ENCODE measurements at places on chromosomes 4 and X.

GRCh38 chr4:123315617-123316016 lies 81.0 kb upstream of the SPRY1 start:
- DNase-seq: no peak

- no peak for DNase-seq
Measured at GRCh38 chrX:45935408-45935807, 609.8 kb downstream of the ZNF674 start.

- DNase-seq: no peak
Measured at GRCh38 chr4:67465032-67465762, 80.1 kb downstream of the CENPC start.

- DNase-seq: no peak
Measured at GRCh38 chrX:50615570-50616158, 145.0 kb upstream of the DGKK start.

GRCh38 chr4:188206783-188207182 lies 67.5 kb downstream of the TRIML1 start:
- DNase-seq: no peak

- DNase-seq: no peak
Measured at GRCh38 chr4:85591406-85592098, 116.6 kb downstream of the ARHGAP24 start.

GRCh38 chrX:134013092-134013497 lies 27.7 kb upstream of the GPC3 start:
- DNase-seq: no peak

- no peak for DNase-seq
Measured at GRCh38 chr4:123972031-123972430, 575.4 kb downstream of the SPRY1 start.

DNA sequence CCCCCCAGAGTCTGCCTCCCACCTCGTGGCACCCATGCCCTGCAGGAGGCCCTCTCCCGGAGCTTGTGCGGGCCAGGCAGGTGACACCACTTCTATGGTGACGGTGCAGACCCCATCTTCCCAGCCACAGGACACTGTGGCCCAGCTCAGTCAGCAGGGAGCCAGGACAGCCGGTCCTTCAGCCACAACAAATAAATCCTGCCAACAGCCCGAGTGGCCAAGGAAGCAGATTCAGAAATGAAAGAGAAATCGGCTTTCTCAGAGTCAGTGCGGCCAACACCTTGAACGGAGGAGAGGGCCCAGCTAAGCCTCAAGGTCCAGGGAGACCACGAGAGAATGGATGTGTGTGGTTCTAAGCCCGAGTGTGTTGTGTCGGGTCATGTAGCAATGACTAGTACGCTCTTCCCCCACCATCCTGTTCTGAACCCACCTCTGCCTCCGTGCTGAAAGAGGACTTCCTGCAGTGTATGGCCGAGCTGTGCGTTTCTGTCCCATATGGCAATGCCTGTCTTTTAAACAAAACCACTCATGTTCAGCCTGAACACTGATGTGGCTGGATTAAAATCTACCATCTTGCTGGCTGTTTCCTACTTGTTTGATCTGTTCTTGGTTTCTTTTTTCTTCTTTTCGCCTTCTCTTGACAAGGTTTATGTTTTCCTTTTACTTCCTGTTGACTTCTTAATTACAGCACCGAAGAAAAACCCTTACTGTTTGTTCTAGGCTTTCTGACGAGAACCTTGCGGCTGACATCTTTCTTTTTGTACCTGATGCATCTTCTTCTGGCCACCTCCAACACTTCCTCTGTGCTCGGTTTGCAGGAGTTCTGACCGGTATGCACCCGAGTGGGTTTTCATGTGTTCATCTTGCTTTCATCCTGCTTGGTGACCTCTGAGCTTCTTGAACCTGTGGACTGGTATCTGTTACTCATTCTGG lies 53.1 kb downstream of the GAK start:
- no peak for DNase-seq

- DNase-seq: no peak
Measured at GRCh38 chr4:183164963-183165362, 65.9 kb downstream of the WWC2 start.

DNA sequence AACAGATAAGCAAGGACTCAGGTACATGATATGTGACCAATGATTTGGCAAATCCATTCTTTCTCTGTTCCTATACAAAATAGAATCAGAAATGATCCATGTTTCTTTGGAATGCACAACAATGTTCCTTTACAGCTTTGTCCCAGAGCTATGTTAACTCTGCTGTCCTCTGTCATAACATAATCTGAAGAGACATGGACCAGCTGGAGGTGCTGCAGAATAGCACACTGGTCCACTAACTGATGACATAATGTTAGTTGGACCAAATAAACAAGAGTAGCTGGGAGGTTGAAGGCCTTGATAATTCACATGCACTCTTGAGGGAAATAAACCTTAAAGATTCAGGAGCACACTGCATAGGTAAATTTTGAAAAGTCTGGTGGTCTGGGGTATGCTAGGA lies 23.0 kb upstream of the DHX15 start:
- no peak for DNase-seq

- no peak for DNase-seq
Measured at GRCh38 chrX:45758738-45759397, 558.2 kb upstream of the DIPK2B start.

DNA sequence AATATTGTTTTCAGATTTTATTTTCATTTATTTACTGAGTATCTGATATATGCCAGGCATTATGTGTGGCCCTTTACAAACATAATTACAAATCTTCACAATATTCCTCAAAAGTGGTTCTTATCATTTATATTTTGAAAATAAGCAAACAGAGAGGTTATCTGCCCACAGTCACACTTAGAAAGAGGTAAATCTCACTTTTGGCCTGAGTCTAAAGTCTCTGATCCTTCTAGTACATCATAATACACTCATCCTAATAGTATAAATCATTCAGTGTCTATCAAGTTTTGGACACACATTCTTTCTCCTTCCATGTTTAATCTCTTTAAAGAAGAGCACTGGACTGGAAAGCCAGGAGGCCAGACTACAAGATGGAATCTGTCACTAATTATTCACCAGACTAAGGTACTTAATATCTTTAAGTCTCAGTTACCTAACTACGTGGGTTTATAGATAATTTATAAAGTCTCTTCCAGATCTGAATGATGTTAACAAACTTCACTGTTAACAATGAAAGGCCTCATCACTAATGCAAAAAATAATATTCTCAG lies 281.3 kb downstream of the PPP3CA start:
- no peak for DNase-seq

DNA sequence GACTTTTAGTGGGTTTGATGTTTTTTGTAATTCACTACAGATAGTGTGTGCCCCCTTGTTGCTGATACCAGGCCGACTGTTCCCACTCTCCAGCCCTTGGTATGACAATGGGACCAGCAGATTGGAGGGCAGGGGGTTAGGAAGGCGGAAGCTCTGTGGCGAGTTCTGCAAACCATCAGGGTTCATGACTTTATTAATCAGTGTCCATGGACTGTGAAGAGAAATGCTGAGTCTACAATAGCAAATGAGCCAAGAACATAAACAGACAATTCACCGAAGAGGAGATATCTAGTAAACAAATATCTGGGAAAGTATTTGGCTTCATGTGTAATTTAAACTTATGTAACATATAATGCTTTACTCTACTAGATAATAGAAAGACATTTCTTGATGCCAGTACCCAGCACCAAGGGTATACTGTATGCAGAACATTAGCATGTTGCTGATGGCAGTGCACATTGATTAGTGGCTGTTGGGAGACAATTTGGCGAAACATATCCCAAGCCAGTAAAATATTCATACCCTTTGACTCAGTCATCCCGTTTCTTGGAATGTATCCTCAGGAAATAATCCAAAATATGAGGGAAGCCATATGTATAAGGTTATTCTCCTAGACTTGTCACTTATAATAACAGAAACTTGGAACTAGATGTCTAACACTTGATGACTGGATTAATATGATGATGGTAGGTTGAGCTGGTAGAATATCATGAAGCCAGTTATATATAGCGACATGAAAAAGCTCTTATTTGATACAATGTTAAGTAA lies 169.4 kb downstream of the PTTG2 start:
- DNase-seq: no peak

DNA sequence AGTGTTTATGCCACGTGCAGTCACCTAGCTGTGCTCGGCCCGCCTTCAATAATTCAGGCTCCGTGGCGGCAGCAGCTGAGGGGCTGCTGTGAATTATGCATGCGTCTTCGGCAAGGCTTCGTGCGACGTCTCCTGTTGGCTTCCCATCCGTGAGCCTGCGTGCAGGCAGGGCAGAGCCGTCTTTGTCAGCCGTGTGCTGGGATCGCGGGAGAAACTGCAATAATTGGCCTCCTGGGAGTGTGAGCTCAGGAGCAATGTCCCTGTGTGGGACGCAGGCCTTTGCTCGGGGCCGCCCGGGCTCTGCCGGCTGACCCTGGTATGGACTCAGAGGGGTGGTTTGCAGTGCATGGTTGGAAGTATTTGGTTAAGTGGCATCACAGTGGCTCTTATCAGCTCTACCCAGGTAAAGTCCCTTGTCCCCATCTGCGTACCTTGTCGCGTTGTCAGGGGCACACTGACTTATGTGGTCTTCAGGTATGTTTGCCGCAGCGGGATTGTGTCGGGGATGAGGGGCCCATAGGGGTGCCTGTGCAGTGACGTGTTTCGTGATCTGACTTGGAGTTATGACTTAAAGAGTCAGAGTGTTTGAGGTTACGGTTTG lies 34.5 kb upstream of the HGFAC start:
- DNase-seq: no peak

GRCh38 chrX:47576021-47576898 lies 6.0 kb upstream of the TIMP1 start:
- no peak for DNase-seq

DNA sequence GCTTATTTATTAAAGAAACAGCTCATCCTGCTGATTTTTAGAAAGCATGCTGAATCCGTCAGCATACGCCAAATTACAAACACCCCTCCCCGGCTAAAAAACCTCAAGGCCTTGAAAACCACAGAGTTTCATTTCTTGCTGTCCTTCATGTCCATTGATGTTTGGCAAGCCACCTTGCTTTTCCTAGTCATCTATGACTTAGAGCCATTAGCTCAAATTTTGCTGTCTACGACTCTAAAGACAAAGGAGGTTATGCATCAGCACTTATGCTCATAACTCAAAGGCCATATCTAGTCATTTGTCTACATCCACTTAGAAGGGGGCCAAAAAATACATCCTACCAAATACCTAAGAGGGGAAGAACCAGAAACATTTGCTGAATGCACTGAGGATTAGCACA lies 925.1 kb downstream of the PCDH7 start:
- no peak for DNase-seq

DNA sequence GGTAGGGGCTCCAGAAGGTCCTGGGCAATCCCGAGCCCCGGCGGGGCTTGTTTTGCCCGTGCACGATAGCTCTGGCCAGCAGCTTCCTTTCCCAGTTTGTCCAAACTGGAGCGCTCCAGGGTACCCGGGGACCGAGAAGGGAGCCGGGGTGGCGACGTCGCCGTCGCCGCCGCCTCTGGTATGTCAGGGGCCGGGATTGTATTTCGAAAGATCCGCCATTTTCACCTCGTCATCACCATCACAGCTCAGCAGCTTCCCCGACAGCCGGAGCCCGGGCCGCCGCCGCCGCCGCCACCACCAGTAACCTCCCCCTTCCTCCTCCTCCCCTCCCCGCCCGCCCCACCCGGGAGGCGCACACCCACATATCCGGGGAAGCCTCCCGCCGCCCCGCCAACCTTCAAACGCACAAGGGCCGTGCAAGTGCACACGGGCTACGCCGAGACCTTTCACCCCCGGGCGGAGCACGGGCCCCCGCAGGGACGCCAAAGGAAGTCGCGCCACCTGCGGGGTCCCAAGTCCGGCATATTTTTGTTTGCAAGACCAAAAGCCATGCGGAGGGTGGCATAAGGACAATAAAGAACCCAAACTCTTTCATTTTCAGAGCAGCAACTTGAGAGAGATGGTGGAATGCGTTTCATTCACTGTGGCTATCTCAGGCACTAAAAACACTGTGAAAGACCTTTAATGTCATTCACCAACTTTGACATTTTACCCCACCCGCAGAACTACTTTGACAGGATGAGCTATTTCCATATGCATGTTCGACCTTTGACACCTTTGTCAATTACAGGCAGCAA lies at the start of gene LIN54:
Gene LIN54 (minus strand): TSS at position 302 of the 797 bp plus-strand sequence. CDS start 25,979 bp downstream, outside the sequence.
- peak; percentile 32 for DNase-seq

- DNase-seq: no peak
Measured at GRCh38 chr4:36288731-36289426, 7.5 kb downstream of the DTHD1 start.

- DNase-seq: no peak
Measured at GRCh38 chr4:2861631-2862436, 18.2 kb downstream of the ADD1 start.

DNA sequence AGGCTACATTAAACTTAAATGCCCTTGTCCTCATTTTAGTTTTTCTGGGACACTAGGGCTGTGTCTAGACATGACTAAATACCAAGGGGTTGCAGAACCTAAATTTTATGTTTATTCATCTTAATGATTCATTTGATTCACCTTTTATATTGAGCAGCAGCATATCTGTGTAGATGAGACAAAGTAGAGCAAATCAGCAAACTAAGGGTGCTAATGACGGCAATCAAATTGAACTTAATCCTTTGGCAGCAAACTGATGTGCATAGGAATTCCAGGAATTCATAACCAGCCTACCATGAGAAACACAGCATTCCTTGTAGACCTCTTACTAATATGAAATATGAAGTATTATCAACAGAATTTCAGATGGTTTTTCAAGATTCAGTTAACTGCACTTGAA lies 25.1 kb downstream of the EPHA5 start:
- DNase-seq: no peak

- DNase-seq: no peak
Measured at GRCh38 chr4:53174823-53175222, 191.0 kb downstream of the SCFD2 start.

DNA sequence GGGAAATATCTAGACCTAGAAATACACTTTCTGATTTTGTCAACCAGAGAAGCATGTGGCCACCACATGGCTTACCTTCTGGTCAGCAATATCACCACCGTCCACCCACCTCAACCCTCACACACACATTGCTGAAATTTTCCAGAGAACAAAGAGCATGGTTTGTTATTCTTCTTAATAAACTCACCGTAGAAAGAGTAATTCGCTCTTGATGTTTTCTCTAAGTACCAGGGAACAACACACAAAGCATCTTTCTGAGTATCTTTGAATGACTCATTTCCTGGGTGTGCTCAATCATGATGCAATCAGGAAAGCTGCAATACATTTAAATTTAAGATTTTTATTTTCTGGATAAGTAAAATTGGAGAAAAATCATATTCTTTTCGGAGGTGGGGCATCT lies 24.7 kb upstream of the LRAT start:
- DNase-seq: no peak

DNA sequence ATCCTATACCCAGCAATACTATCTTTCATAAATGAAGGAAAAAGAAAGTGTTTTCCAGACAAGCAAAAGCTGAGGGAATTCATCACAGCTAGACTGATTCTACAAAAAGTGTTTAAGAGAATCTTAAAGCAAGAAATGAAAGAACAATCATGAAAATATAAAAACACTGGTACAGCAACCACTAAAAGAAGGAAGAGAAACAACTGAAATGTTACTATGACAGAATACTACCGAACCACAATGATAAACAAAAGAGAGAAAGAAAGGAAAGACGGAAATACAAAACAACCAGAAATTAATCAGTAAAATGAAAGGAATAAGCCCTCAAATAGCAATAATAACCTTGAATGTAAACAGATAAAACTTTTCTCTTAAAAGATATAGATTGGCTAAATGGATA lies 110.8 kb upstream of the AFF2 start:
- no peak for DNase-seq
